Stimulated activated CD4-positive, alpha-beta T cell treated with anti-CD3 and anti-CD28 coated beads, Interleukin-12 subunit alpha, Interleukin-12 subunit beta, amount 100 ng/mL, for 4 hours (primary cell): ENCODE measurements at places on chromosomes 4 and X.

- DNase-seq: no peak
Measured at GRCh38 chr4:70059149-70059548, 8.9 kb downstream of the HTN1 start.

- DNase-seq: no peak
Measured at GRCh38 chr4:8189551-8190466, 9.3 kb upstream of the SH3TC1 start.

DNA sequence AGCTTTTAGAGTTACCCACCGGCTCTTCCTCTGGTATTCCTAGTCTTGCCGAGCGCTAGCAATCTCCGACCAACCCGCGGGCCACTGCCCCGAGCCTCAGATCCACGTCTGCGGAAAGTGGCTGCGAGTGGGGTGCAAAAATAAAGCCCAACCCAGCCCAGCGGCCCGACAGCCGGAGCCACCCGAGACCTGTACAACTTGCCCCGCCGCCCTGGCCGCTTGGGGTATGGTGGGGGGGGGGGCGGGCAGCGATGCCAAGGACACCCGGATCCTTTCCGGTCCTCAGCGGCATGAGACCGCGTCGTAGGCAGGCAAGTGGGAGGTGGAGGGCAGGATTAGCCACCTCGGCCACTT, 1.6 kb downstream of the SLITRK4 start:
- DNase-seq: no peak

GRCh38 chr4:126939401-126939800, 693.4 kb upstream of the INTU start:
- no peak for DNase-seq

- DNase-seq: no peak
Measured at GRCh38 chr4:184357772-184358171, 116.6 kb downstream of the IRF2 start.

DNA sequence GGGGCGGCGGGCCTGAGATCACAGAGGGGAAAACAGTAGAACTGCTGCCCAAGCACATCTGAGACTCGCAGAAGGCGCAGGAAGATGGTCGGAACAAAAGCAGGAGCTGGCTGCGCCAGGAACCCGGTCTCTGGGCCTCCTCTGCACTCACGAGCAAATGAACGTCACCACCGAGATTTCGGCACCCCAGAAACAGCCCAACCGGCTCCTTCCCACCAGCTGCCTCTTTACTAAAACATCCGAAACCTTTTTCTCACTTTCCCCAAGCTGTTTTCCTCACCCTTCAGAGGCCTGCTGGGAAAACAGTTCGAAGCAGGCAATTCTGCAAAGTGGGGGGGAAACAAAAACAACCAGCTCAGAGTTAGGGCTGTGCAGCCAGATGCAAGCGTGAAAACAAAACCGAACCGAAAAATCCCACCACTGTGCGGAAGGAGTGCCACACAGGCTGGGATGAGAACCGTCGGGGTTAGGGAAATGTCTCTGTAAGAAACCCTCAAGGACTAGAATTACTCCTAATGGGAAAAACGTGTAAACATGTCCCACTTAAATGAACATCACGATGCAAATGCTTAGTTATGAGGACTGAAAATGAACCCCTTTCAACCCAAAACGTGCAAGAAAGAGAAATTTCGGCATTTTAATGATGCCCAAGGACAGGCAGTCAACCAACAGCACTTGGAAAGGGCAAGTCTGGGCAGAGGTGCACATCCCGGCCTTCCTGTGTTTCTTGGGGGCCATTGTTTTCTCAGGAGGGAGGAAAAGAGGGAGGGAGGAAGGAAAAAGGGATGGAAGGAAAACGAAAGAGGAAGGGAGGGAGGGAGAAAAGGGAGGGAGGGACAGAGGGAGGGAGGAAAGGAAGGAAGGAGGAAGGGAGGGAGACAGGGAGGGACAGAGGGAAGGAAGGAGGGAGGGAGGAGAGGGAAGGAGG, 15.8 kb downstream of the DHRSX start:
- no peak for DNase-seq

- no peak for DNase-seq
Measured at GRCh38 chr4:47612116-47613023, 127.3 kb downstream of the ATP10D start.

DNA sequence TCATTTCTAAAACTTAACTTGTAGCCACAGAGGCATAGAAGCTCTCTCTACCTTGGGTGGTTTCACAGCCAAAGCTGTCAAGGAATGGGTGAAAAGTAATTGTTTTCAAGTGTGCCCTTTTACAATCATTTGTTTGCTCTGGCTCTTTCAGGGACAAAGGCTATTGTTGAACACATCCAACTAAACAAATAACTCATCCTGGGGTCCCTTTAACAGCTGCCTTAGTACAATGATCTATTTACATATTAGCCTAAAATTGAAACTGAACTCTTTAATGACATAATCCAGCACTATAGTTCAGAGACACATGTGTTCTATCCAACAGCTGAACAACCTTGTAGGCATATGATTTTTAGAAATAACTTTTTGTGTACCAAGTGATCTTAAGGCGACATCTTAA, 3.7 kb downstream of the HHIP start:
- no peak for DNase-seq
